ENCODE measurements at places on chromosomes 13 and 19.

DNA sequence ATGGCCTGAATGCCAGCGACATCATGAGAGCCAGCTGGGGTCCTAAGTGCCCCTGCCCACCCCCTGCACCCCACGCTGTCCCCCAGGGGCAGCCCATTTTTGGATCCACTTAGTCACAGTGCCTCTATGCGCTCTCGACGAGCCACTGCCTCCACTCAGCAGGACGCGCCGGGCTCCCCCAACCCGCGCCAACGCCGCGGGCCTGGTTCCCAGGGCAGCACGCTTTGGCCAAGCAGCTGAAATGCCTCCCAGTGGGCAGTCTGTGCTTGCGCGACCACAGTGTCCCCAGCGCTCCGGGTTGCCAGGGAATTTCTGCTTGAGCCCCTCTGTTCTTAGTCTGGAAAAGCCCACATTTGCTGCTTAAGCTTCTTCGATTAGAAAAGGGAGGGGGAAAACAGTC is 39.4 kb downstream of the TMED1 start:
- DNase-seq = no peak

GRCh38 chr13:27789495-27790303 is 2.6 kb upstream of the GSX1 start:
- no peak for DNase-seq

DNA sequence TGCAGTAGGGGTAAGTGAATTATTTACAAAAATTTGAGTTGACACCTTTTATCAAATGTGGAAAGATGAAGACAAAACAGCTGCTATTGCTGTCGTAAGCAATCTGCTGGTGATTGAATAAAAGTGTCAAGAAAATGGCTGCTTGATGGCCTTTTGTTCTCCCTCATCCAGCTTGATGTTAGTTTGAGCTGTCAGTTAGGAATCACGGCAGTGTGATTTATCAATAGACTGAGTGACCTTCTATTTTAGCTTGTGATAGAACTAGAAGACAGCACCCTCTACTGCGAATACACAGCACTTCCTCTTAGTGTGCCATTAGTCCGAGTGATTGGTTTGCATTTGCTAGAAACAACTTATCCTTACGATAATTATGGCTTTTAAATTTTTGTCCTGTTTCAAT is 76.3 kb downstream of the MZT1 start:
- no peak for DNase-seq

DNA sequence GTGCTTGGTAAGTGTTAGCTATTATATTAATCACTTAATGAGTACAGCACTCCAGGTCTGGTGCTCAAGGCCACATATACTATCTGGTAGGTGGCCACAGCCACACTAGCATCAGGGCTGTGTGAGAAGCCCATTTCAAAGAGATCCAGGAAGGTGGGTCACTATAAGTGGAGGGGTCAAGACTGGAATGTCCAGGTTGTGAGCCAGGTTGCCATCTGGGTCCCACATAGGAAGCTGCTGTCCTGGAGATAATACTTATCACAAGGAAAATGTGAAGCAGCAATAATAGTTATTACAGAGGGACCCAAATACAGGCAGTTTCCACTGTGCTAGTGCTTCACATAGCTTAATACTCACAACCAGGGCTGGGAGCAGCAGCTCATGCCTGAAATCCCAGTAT is 13.1 kb downstream of the C19orf47 start:
- DNase-seq = no peak

DNA sequence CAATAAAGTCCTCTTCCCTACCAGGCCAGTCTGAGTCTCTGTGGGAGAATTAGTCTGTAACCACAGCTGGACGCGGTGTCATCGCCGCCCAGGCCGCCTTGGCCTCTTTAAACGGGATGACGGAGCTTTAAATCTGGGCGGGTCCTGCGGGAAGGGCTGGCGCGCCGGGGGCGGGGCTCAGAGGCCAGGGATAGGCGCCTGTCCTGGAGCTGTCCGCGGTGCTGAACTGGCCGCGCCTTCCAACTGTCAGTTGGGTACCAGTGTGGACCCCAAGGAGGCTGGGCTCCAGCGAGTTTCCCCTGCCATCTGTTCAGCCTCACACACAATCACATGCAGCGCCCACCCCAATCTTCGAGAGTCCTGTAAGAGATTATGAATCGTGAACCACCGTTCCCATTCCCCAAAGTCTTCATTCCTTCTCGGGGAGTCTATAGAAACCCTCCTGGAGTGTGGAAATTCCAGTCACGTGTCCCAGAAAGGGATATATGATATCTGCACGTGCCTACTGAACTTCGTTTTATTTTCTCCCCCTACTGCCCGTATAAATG is 11.5 kb downstream of the APLP1 start:
- DNase-seq = peak; percentile 23

DNA sequence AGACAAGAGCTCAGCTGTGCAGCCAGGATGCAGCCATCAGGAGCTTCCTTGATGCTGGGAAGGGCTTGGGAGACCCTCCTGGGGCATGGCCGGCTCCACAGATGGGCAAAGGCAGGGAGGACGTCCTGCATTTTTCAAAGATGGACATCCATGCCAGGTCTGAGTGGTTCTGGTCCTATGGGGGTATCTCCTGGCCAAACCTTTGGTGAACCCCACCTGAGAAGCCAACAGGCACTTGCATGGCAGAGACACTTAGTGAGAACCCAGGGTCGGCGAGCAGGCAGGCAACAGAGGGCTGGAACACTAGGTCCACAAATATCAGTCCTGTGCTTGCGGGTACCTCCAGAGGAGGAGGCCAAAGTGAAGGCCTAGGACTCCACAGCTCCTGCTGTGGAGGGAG is 70.0 kb downstream of the KCTD15 start:
- no peak for DNase-seq

DNA sequence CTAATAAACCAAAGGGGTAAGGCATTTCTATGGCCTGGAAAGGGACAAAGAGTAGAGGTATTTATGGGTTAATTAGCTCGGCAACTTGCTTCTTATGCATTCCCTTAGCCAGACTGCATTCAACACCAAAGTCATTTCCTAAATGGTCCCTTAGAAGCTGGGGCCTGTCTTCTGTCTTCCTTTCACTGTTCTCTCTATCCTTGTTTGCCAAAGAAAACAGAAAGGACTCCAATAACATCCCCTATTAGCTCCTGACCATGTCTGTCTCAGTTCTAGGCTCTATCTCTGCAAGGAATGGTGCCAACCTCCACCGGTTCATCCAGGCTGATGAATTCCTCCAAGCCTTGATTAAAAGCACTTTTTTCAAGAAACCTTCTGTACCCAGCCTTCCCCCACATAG is 123.5 kb downstream of the KCTD12 start:
- peak; percentile 18 for DNase-seq

DNA sequence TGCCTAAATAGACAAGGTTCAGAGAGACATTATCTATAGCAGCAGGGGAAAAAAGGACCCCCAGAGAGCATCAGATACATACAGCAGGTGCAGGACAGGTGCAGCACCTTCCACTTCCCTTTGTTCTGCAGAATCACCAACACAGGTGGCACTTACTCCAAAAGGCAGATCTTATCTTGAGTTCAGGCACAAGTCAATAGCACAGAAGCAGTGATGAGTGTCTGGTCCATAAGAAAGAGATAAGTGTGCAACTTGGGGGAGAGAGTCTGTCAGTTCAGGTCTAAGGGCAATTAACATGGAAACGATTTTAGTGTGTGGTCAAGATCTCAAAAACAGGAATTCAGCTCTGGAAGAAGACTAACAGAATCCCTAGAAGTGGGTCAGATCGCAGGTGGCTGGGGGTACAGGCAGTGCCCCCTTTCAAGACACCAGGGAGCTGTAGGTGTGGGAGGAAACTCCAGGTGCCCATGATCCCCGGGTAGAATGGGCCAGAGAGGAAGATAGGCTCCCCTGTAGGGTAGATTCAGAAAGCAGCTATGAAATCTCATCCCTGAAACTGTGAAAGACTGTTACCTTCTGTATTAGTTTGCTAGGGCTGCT is 40.6 kb downstream of the TNFSF11 start:
- DNase-seq = no peak

DNA sequence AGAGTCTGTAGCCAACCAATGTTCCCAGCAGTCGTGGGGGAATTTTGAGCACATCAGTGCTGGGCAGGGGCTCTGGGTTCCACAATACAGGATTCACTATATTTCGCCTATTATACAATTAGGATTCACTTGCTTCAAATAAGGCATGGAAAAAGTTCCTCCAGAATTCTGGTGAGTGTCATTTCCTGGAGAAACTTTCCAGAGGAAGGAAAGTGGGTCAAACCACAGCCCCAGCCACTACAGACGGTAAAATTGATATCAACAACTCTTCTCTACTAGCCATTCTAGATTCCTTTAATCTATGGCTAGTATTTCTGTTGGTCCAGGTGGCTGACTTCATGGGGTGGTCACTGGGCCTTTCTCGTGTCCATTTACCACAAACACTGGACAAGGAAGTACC is 10.5 kb downstream of the MYCBP2 start:
- DNase-seq = no peak

DNA sequence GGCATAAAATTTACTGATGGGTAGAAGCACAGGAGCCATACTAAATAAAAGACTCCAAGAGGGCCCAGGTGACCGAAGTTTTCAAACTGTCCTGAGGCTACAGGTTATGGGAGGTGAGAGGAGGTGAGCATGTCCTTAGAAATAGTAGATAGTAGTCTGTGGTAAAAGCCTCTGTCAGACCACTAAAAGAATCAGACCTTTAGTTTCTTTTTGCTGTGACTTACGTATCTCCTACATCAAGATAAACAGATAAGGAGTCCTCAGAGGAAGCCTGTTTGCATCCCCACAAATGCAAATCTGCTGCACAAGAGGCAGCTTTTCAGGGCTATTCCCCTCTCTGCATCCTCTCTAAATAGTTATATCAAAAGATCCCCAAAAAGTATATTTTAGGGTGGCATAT is 711.6 kb upstream of the SLITRK6 start:
- DNase-seq = no peak

DNA sequence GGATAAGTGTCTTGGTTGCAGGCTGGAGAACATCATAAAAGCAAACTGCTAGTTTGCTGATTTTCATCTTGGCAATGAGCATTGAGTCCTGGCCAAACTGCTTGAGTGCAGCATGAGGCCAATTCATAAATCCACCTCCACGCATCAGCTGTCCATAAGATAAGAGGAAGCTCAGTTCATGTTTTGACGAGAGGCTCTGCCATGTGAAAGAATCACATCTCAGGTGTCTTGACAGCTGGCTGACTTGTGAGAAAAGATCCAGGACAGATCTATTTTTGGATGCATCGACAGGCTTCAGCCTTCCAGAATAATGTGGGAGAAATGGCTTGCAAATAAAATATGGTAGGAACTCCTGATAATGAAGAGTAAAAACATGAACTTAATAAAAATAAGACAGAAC is 5.4 kb upstream of the ZNF682 start:
- DNase-seq = no peak

GRCh38 chr13:44471686-44472085 is 98.1 kb downstream of the SERP2 start:
- no peak for DNase-seq

DNA sequence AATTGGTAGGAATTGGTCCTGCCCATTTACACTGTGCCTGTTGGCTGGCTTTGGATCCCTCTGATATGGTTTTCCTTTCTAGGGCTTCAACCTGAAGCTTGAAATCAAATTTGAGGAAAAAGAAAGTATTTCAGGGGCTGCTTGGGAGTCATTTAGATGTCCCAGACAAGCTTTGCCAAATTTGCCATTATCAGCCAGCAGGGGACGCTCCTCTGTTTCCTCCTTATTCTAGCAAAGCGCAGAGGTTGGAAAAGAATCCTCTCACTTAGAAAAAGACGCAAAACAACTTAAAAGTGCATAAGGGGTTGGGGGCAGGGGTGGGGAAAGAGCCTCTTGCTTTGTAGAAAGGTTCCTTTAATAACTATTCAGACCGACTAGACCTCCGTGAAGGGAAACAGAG is 1211.1 kb upstream of the PCDH20 start:
- no peak for DNase-seq

Measured in NCI-H446 (cell line).